Activated CD4-positive, alpha-beta T cell treated with anti-CD3 and anti-CD28 coated beads, Interleukin-2, amount 50 U/mL, for 1 hour (primary cell): ENCODE measurements at places on chromosomes 11 and 22.

- no peak for DNase-seq
Observed at GRCh38 chr11:69904974-69905535, 85.8 kb upstream of the FGF3 start.

GRCh38 chr11:35017528-35018342, 101.3 kb downstream of the PDHX start:
- DNase-seq: no peak

GRCh38 chr22:32717337-32718240, 83.9 kb upstream of the TIMP3 start:
- no peak for DNase-seq

GRCh38 chr11:130689222-130689908, 226.9 kb downstream of the SNX19 start:
- DNase-seq: no peak

DNA sequence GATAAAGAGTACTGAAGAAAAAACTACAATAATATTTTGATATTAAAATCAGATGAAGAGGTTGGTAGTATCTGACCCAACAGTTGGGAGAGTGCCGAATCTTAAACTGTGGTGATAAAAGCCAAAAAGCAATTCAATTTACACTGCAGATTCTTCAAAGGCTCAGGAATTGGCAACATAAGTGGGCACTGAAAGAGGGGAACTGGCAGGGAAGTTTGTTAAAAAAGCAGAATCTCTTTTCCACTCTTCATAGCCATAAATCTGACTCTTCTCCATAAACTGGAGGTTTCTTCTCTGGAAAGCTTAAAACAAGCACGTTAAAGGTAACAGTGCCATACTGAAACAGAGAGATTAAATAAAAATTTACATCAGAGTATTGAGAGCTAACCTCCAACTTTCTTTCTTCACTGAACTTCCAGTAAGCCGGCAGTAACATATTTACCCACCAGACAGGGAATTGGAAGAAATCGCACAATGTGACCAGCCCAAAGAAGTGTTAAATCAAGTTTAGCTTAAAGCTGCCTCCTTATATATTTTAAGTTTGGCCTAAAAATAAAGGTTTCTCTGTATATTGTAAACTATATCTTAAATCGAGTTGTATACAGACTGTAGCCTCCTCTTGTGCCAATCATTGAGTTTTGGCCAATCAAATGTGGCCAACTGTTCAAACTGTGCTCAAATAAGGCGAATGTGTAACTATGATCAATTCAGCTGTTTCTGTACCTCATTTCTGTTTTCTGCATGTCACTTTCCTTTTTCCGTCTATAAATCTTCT, 358.3 kb downstream of the NXPE2 start:
- DNase-seq: no peak

- no peak for DNase-seq
Observed at GRCh38 chr11:32817852-32818183, 11.9 kb upstream of the PRRG4 start.

DNA sequence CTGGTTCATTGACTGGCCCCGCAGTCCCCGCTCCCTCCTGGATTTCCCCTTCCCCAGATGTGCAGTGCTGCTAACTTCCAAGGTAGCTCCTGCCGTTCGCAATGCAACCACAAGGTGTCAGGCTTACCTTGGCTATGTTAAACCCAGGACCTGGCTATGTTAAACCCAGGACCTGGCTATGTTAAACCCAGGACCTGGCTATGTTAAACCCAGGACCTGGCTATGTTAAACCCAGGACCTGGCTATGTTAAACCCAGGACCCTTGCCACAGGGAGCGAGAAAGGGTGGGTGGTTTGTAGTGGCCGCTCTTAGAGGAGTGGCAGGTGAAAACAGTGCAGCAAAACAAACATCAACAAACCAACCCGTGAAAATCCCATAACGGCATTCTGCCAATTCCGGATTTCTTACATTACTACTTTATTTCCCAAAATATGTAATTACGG, 2.9 kb upstream of the ADAMTS8 start:
- peak; percentile 65 for DNase-seq

GRCh38 chr22:45868571-45869339, 108.2 kb downstream of the WNT7B start:
- no peak for DNase-seq
